NCI-H2081 (cell line): ENCODE measurements at places on chromosomes 2 and 18.

GRCh38 chr2:26754972-26755670, 9.0 kb upstream of the SLC35F6 start:
- DNase-seq, result no peak

GRCh38 chr2:35783723-35784122, 571.9 kb upstream of the CRIM1 start:
- no peak for DNase-seq

DNA sequence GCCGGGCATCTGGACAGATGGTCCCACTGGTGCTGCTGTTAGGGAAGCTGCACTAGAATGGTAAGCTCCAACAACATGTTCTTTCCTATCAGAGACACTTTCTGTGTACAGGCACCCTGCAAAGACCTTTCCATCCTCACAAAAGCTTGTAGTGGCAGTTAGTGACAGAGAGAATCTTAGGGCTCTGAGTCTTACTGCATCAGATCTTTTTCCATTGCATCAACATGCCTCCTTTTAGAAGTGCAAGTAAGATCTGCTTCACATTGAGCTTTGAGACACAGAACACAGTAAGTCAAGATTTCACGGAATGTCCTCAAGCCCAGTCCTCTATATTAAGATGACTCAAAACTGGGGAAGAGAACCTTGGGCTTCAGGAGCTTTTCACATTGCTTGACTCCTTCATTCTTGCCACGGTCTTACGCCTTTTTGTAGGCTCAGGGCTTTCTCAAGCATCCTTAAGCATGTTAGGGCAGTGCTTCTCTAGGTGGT, 52.6 kb downstream of the ARL4C start:
- DNase-seq, result no peak

GRCh38 chr2:187485523-187485922, 37.5 kb upstream of the CALCRL start:
- no peak for DNase-seq

- DNase-seq, result no peak
Observed at GRCh38 chr2:217058791-217059755, 199.2 kb upstream of the TNP1 start.
